ENCODE measurements at places on chromosomes 12 and 14.
A peak's percentile ranks its signal among the peaks of the same experiment; 100 is the strongest.

GRCh38 chr12:32881107-32881506 is 15.5 kb downstream of the PKP2 start:
- DNase-seq = no peak

GRCh38 chr14:22882529-22883172 is 371 bp upstream of the REM2 start:
- no peak for DNase-seq

- no peak for DNase-seq
Measured at GRCh38 chr12:120175062-120175461, 19.5 kb downstream of the GCN1 start.

- DNase-seq = no peak
Measured at GRCh38 chr14:91219517-91220389, 24.8 kb downstream of the GPR68 start.

DNA sequence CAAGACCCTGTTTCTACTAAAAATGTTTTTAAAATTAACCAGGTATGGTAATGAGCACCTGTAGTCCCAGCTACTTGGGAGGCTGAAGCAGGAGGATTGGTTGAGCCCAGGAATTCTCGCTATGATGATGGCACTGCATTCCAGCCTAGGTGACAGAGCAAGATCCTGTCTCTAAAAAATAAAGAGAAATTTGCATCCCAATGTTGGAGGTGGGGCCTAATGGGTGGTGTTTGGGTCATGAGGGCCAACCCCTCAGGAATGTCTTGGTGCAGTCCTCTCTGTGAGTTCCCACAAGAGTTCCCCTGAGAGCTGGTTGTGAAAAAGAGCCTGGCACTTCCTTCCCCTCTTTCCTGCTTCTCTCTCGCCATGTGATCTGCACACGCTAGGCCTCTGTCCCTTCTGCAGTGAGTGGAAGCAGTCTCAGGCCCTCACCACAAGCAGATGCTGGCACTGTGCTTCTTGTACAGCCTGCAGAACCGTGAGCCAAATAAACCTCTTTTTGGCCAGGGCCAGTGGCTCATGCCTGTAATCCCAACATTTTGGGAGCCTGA is 11.3 kb downstream of the ACOT6 start:
- DNase-seq = no peak

DNA sequence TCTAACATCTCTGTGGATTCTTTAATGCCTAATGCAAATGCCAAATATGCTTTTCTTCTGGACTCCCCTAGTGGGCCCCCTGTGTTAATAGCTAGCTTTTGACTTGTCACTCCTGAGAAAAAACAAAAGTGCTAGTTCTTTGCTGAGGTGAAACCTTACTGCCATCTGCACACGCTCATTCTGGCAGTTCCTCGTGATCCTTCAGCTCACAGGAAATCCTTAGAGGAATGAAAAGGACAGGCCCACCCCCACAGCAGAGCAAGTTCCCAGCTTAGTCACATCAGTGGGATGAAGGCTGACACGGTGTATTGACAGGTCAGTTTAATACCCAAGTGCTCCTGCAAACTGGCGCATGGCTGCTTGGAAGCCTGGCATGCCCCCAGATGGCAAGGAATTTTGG is 165.1 kb upstream of the ATP2B1 start:
- no peak for DNase-seq

- DNase-seq = peak; percentile 49
Measured at GRCh38 chr12:2376908-2377657, 324.3 kb downstream of the CACNA1C start.

- DNase-seq = no peak
Measured at GRCh38 chr12:1646569-1647284, 17.7 kb downstream of the WNT5B start.

DNA sequence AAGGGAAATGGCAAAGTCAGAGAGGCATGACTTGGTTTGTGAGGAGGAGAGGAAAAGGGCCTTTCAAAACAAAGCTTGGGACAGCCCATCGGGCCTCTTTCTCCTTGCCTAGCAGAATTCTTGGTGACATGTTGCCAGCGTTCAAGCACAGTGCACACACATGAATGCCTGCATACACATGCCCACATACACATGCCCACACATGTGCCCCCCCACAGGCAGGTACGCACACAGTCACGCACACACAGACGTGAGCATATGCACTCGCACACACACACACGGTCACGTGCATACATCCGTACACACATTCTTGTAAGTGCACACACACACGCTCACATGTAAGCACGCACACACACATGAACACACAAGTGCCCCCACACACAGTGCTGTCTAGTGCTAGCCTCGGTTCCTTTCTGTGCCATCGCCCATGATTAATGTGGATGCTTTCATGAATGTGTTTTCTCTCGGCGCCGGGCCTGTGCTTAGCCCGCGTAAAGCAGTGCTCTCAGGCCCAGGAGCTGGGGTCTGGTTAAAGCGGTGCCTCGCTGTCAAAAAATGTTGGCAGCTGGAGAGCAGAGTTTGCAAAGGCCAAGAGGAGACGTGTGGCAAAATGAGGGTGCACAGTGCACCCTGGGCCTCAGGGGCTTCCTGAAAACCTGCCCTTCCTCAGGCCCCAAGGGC is 328.8 kb upstream of the DIO3 start:
- DNase-seq = no peak

- DNase-seq = no peak
Measured at GRCh38 chr14:69537900-69538299, 36.8 kb downstream of the CCDC177 start.

DNA sequence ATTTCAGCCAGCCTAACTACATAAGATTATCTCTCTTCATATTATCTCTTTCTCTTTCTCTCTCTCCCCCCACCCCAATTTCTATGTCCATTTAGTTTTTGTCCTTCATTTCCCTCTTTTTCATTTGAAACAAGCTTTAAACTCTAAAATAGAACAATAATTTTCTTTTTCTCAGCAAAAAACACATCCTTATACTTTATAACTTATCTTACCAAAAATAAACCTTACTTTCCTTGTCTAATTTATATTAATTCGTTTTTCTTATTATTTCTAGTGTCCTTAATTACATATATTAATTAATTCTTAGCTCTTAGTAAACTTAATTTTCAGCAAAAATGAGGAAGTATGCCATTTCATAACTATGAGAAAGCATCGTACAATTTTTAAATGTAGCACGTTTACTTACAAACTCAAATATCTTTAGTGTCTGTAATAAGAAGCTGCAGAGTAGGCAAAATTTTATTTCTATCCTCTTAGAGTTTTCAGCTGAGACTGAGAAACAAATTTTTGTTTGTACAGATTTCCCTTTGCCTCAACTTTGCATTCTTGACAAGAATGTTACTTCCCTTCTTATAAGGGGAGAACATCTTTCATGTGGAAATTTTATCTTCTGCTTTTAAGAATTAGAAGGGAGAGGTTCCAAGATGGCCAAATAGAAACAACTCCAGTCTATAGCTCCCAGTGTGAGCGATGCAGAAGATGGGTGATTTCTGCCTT is 65.1 kb upstream of the ST8SIA1 start:
- no peak for DNase-seq

DNA sequence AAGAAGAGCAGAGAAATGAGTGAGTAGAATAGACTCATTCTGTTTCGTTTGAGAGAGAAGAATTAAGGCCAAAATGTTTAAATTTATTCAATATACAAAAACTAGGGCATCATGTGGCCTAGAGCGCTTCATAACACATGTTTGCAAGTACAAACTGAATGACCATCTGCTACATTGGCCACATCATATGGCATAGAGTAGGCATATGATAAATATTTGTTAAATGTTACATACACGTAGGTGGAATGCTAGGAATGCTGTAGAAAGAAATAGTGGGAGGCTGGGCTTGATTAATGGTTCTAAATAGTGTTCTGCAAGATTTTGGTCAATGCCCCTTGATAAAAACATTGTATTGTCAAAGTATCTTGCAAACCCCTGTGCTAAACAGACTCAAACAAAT is 10.8 kb downstream of the MGP start:
- DNase-seq = no peak

DNA sequence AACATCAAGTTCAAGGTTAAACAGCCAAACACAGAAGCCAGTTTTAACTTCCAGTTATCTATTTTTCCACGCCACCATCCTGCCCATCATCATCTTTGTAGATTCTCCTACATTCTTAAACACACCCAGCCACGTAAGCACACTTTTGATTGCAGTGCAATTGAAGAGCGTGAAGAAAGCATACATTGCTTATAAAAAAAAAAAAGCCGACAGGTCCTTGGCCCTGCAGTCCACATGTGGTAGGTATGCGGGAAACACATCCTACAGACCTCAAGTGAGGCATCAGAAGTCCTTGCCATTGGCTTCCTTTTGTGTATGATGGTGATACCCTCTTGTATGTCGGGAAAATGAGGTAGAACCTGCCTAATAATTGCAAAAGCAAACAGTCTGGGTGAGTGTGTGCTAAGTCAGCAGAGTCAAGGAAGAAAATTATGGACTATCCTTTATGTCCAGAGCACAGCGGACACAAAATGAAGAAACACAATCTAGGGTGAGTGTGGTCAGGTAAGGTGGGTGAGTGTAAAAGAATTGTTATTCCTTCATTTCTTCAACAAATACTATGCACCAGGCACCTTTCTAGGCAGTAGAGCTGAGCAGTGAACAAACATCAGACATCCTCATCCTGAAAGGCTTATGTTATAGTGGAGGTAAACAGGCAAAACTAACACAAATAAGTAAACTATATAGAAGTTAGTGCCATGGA is 51.5 kb downstream of the EID3 start:
- no peak for DNase-seq

DNA sequence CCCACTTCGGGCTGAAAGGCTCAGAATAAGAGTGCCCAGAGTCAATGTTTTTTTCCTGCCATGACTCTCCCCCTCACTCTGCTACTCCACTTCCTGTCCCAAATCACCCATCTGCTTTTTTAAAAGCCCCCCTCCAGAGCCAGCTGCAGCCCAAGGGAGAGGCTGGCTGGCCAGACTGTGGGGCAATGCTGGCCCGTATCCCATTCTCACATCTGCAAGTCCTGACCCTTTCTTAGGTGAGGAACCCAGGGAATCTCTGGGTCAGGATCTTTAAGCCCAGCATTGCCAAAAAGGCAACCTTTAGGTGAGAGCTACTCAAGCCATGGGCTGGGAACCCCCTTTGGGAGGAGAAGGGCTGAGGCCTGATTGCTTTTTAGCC is 1.7 kb upstream of the ITGA5 start:
- DNase-seq = peak; percentile 75

GRCh38 chr14:65824285-65824977 is 411.9 kb downstream of the FUT8 start:
- peak; percentile 71 for DNase-seq

- no peak for DNase-seq
Measured at GRCh38 chr12:123805173-123805572, 43.1 kb downstream of the DNAH10 start.

DNA sequence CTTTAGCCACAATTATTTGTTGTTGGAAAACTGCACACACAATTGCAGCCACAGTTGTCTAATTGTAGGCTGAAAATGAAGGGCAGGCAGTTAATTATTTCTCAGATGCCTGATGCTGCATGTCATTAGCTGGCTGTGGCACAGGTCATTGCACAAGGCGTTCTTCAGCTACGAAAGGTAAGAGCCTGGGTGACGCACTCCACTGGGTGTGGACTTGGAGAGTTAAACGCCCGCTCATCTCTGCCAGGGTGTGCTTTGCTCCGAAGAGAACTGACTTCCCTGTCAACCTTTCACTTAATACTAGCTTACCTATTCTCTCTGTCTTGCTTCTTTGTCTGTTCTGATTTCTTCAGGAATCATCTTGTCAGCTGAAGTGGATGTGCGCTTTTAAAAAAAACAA is 91.4 kb upstream of the CPM start:
- no peak for DNase-seq

DNA sequence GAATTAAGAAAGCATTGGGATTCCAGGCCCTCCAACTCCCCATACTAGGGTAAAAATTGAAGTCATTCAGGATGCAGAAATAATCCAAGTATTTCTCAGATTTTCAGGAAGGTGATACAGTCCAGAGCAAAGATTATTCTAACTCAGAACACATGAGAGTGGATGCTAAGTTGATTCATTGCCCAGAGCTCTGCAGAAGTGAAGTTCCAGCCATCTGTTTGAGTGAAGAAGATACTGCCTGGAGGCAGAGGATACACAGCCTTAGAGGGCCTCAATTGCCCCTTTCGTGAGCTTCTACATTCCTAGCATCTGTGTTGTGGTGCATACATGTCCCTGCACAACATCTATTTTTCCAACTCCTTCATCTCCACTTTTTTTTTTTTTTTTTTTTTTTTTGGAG is 36.9 kb upstream of the SMUG1 start:
- no peak for DNase-seq

DNA sequence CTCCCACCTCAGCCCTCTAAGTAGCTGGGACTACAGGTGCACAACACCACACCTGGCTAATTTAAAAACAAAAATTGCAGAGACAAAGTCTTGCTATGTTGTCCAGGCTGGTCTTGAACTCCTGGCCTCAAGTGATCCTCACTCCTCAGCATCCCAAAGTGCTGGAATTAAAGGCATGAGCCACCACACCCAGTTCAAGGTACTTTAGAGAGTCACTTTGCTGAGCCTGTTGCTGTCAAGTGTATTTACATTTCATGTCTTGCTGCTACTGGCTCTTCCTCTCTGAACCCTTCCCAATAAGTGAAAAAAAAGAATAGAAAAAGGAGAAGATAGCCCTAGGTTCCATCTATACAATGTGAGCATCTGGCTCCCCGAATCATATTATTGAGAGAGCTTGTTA is 38.4 kb downstream of the SLCO1A2 start:
- DNase-seq = no peak

DNA sequence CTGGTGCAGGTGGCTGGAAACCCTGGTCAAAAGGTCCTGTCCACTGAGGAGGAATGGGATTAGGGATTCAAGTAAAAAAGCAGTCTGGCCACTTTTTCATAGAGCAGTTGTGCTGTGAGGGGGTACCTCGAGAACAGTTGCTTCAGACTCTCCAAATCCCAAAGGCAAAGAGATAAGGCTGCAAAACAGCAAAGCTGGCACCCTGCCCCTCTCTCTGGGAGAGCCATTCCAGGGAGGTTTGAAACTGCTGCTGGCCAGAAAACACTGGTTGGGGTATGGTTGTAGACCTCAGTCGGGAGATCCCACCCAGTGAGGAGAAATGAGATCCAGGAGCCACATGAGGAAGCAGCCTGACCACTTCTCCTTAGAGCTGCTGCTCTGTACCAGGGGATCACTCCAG is 137.3 kb downstream of the CEP83 start:
- no peak for DNase-seq

- no peak for DNase-seq
Measured at GRCh38 chr14:51224551-51224950, 15.5 kb upstream of the TMX1 start.

DNA sequence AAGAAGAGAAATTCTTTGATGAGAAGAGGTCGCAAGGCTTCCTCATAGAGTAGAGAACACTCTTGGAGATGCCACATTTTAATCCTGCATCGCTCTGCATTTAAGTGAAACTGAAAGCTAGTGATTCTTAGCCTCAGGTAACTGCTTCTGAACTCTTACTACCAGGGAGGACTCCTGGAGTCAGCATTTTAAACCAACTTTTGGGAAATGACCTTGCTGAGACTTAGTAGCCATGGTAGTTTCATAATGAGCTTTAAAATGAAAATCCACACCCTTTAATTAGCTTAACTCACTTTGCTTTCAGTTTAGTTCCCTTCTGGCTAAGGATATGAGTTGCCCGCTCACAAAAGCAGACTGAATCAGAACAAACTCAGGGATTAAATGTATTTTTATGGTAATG is 80.3 kb downstream of the SYNE2 start:
- DNase-seq = no peak

Measured in tibial artery (tissue), 4 donors.